Activated T-cell treated with anti-CD3 and anti-CD28 coated beads, Interleukin-2, amount 50 U/mL, for 72 hours (primary cell): ENCODE measurements at places on chromosomes 11 and 22.

- H3K4me3 ChIP-seq: no peak overlapping the region
- no peak overlapping the region for H3K27ac ChIP-seq
- no peaks in the 10 kb centered on the region for H3K4me1 ChIP-seq
Measured at GRCh38 chr11:2589538-2589934, 110.3 kb downstream of the KCNQ1OT1 start.

GRCh38 chr22:43050995-43051394 is 36.0 kb upstream of the PACSIN2 start:
- H3K36me3 ChIP-seq: no peaks in the 10 kb centered on the region
- H3K27ac ChIP-seq: no peak overlapping the region
- H3K4me1 ChIP-seq: no peaks in the 10 kb centered on the region
- no peak overlapping the region for H3K4me3 ChIP-seq

- H3K4me1 ChIP-seq: peaks cover 67% of the 10 kb centered on the region
- peak overlapping the region; percentile 39 for H3K27ac ChIP-seq
- no peak for DNase-seq
- peak overlapping the region; percentile 93 for H3K4me3 ChIP-seq
Measured at GRCh38 chr22:39239561-39240423, 5.0 kb downstream of the PDGFB start.

- peak; percentile 42 for DNase-seq
- no peak overlapping the region for H3K27ac ChIP-seq
- H3K4me1 ChIP-seq: peaks cover 30% of the 10 kb centered on the region
- H3K36me3 ChIP-seq: no peaks in the 10 kb centered on the region
- H3K27me3 ChIP-seq: peaks cover 15% of the 10 kb centered on the region
Measured at GRCh38 chr22:41919357-41920224, 4.7 kb upstream of the SHISA8 start.

- peaks cover 6% of the 10 kb centered on the region for H3K27me3 ChIP-seq
- H3K4me1 ChIP-seq: peaks cover 6% of the 10 kb centered on the region
- peaks cover 1% of the 10 kb centered on the region for H3K36me3 ChIP-seq
Measured at GRCh38 chr11:123179586-123179985, 15.5 kb downstream of the CLMP start.

GRCh38 chr11:26245046-26245445 is 86.9 kb upstream of the ANO3 start:
- DNase-seq: no peak
- no peak overlapping the region for H3K4me3 ChIP-seq
- no peaks in the 10 kb centered on the region for H3K4me1 ChIP-seq
- H3K36me3 ChIP-seq: no peaks in the 10 kb centered on the region
- H3K27me3 ChIP-seq: no peaks in the 10 kb centered on the region

DNA sequence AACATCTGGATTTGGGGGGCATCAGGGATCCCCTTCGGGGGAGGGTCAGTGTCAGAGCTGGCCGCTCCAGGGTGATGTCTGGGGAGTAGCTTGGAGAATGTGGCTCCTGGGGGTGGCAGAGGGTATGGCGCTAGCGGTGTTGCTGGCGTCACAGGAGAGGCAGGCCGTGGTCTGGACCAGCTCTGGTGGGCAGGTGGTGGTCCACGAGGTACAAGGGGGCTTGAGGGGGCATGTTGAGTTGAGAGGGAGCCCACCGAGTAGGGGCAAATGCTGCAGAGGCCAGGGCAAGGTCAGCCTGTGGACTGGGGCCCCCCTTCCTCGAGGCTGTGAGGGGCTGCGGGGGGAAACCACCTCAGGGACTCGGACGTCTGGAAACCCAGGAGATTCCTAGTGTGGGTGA is 8.6 kb downstream of the GRAMD4 start:
- H3K4me3 ChIP-seq: no peak overlapping the region
- H3K4me1 ChIP-seq: no peaks in the 10 kb centered on the region
- H3K27ac ChIP-seq: no peak overlapping the region
- H3K27me3 ChIP-seq: no peaks in the 10 kb centered on the region
- no peak for DNase-seq
- H3K36me3 ChIP-seq: no peaks in the 10 kb centered on the region

DNA sequence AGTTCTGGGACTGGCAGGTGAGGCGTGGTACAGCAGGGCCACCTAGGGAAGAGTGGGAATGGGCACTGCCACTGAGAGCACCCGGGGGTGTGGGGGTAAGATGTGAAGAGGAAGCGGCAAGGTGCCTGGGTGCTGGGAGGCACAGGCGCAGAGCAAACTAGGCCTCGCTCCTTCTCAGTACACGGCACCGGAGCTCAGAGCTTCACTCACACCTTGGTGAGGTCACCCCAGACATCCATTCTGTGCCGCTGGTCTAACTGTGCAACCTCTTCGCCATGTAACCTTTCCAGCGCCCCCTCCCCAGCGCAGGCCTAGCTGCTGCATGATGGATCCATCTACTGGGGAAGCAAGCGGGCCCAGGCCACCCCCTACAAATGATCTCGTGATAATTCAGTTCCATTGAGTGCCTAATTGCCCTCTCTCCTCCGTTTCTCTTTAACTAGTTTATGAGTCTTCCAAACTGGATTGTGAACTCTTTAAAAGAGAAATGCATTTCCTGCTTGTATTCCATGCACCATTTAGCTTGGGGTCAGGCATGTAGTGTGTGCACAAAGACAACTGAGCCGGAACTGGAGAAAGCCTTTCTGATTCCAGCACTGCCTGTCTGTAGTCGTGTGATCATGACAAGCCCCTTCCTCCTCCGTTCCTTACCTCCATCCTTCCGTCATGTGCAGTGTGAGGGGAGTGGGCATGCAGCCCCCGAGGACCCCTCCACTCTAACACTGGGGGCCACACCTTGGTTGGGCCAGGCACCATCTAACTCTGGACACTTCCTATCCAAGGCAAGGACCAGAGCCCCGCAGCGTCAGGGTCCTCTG is 1475.2 kb downstream of the TBC1D22A start:
- no peak overlapping the region for H3K4me3 ChIP-seq
- no peak for DNase-seq
- H3K4me1 ChIP-seq: no peaks in the 10 kb centered on the region
- H3K27ac ChIP-seq: no peak overlapping the region
- H3K27me3 ChIP-seq: peaks cover 7% of the 10 kb centered on the region

- H3K4me1 ChIP-seq: no peaks in the 10 kb centered on the region
- H3K4me3 ChIP-seq: no peak overlapping the region
- no peak overlapping the region for H3K27ac ChIP-seq
- no peaks in the 10 kb centered on the region for H3K27me3 ChIP-seq
Measured at GRCh38 chr11:23097891-23098290, 237.6 kb upstream of the CCDC179 start.

GRCh38 chr11:73981051-73981805 is 1.4 kb downstream of the UCP2 start:
- H3K36me3 ChIP-seq: peaks cover 47% of the 10 kb centered on the region
- peaks cover 91% of the 10 kb centered on the region for H3K4me1 ChIP-seq
- DNase-seq: no peak
- H3K4me3 ChIP-seq: peak overlapping the region; percentile 98
- H3K27me3 ChIP-seq: no peaks in the 10 kb centered on the region
- peak overlapping the region; percentile 97 for H3K27ac ChIP-seq

DNA sequence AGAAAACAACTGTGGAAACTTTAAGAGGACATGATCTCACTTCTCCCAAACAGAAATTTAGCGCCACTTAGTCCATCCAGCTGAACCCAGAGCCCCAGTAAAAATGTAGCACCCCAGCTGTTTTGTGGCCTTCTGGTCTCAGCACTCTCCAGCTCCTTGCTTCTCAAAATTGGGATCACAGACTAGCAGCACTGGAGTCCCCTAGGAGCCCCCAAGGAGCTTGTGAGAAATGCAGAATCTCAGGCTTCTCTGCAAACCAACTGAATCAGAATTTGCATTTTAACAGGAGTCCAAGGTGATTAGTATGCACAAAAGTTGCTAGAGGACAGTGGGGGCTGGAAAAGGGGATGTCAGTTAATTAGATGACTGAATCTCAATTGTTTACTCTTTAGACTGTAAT is 89.8 kb upstream of the FIBIN start:
- H3K36me3 ChIP-seq: no peaks in the 10 kb centered on the region
- DNase-seq: no peak
- no peak overlapping the region for H3K27ac ChIP-seq
- no peaks in the 10 kb centered on the region for H3K4me1 ChIP-seq
- no peaks in the 10 kb centered on the region for H3K27me3 ChIP-seq

GRCh38 chr22:41915035-41915785 is at the start of gene SHISA8:
TSS of gene SHISA8 (minus strand) at chr22:41915074. CDS start at chr22:41914667, 407 bp downstream.
- H3K36me3 ChIP-seq: no peaks in the 10 kb centered on the region
- H3K27me3 ChIP-seq: peaks cover 40% of the 10 kb centered on the region
- H3K27ac ChIP-seq: no peak within 1 kb of the TSS
- peak within 1 kb of the TSS; percentile 55 for H3K4me3 ChIP-seq

DNA sequence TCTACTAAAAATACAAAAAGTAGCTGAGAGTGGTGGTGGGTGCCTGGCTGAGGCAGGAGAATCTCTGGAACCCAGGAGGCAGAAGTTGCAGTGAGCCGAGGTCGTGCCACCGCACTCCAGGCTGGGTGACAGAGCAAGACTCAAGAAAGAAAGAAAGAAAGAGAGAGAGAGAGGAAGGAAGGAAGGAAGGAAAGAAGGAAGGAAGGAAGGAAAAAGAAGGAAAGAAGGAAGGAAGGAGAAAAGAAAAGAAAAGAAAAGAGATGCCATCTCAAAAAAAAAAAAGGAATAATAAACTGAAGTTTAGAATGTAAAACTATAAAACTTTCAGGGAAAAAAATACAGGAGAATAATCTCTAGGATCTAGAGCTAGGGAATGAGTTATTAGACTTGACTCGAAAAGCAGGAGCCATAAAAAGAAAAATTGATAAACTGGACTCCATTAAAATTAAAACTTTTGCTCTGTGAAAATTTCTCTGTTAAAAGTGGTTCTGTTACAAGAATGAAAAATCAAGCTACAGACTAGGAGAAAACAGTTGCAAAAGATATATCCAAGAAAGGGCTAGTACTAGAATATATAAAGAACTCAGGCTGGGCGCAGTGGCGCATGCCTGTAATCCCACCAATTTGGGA is 13.4 kb upstream of the SEPTIN5 start:
- H3K36me3 ChIP-seq: no peaks in the 10 kb centered on the region
- no peak for DNase-seq
- peaks cover 6% of the 10 kb centered on the region for H3K27me3 ChIP-seq
- H3K4me1 ChIP-seq: no peaks in the 10 kb centered on the region

DNA sequence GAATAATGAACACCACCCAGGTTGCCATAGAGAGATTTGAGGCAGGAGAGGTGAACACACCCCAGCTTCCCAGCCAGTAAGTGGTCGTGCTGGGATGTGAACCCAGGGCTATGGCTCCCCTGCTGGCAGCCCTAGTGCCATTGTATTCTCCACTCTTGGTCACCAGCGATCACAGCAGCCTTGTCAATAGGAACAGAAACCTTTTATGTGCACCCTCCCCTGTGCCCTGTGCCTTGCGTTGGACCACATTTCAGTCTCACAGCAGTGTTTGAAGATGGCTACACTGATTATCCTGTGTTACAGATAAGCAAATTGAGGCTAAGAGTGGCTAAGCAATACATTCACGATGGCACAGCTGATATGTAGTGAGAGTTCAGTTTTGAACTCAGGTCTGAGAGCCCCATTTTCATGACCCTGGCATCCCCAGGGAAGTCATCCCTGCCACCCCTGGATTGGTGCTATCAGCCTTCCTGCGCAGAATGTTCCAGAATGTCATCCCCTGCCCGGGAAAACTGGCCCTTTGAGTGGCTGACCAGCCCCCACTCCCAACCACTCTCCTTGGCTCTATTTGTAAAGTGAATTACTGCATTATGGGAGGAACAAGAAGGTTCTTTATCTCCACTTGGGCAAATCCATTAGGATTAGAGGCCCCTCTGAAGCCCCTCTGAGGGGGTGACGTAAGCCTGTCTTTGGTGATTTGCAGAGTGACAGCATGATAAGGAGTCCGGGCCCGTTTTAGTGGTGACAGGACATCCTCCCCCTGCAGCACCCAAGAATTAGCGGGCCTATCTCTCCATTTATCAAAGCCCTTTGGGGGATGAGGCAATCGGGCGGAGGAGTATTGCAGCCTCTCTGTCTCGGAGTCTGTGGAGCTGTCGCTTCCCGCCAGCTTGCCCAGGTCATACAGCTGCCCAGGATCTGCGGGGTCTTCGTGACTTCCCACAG is 30.9 kb downstream of the SMIM38 start:
- H3K4me1 ChIP-seq: peaks cover 6% of the 10 kb centered on the region
- H3K27ac ChIP-seq: no peak overlapping the region

- H3K4me3 ChIP-seq: no peak overlapping the region
- H3K27ac ChIP-seq: no peak overlapping the region
- no peaks in the 10 kb centered on the region for H3K36me3 ChIP-seq
Measured at GRCh38 chr11:60953781-60954180, 1.8 kb upstream of the SLC15A3 start.

DNA sequence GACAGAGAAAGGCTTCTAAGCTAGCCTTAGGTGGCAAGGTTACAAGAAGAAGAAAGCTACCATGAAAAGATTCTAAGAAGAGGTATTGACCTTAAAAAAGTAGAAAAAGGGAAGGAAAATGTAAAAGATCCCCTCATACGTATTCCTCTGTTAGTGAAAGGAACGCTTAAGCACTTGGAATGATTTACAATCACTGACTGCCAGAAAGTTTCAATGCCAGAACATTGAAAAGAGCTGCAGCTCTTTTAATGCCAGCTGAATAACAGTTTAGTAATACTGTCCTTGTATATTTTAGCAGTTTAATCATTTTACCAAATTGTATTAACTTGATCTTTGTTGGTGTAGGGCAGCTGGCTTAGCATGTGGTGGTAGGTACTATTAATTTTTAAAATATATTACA is 650.7 kb downstream of the FAM181B start:
- H3K27me3 ChIP-seq: no peaks in the 10 kb centered on the region
- no peaks in the 10 kb centered on the region for H3K36me3 ChIP-seq
- no peaks in the 10 kb centered on the region for H3K4me1 ChIP-seq
- H3K27ac ChIP-seq: no peak overlapping the region
- H3K4me3 ChIP-seq: no peak overlapping the region

- H3K27ac ChIP-seq: no peak overlapping the region
- no peaks in the 10 kb centered on the region for H3K4me1 ChIP-seq
- no peak for DNase-seq
- no peaks in the 10 kb centered on the region for H3K27me3 ChIP-seq
- H3K4me3 ChIP-seq: no peak overlapping the region
- H3K36me3 ChIP-seq: peaks cover 4% of the 10 kb centered on the region
Measured at GRCh38 chr11:132072044-132072857, 701.8 kb downstream of the NTM start.

DNA sequence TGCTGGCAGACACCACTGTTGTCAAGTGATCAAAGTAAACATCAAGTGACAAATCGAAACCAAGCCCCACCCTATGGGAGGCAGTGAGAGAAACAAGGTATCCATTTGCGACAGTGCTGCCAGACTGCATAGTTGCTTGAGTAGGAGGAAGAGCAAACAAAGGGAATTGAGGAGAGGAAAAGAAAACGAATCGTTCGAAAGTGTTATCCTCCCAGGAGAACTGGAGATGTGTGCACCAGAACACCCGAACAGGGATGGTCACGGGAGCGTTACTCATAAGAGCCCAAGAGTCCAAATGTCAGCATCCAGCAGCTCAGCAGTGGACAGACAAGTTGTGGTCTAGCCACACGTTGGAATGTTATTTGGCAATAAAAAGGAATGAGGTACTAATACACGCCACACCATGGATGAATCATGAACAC is 58.4 kb upstream of the NUP50 start:
- H3K4me3 ChIP-seq: no peak overlapping the region
- H3K36me3 ChIP-seq: no peaks in the 10 kb centered on the region
- DNase-seq: no peak
- peaks cover 19% of the 10 kb centered on the region for H3K27me3 ChIP-seq
- H3K27ac ChIP-seq: no peak overlapping the region

GRCh38 chr11:13663631-13664071 is 4.8 kb upstream of the FAR1 start:
- H3K27ac ChIP-seq: no peak overlapping the region
- no peak overlapping the region for H3K4me3 ChIP-seq
- peaks cover 6% of the 10 kb centered on the region for H3K27me3 ChIP-seq
- peaks cover 8% of the 10 kb centered on the region for H3K4me1 ChIP-seq
- H3K36me3 ChIP-seq: peaks cover 4% of the 10 kb centered on the region
